T-cell (primary cell): ENCODE measurements at places on chromosomes 4 and X.

- DNase-seq = no peak
Measured at GRCh38 chr4:93960450-93960849, 131.9 kb downstream of the ATOH1 start.

DNA sequence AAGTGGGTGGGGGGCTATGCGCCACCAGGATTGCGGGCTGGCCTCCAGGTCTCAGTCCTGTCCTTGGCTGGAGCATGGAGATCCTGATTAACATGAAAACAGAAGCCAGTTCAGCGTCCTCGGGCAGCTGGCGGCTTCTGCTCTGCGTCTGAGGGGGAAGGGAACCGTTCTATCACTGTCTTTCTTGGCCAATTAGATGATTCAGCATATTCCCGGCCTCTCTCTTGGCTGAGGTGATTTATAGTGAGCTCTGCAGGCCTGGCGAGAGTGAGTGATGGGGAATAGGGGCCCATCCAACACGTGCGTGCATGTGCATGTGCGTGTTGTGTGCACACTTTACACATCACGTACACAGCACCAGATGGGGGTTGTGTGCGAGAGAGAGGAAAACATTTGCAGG lies 145.8 kb upstream of the ATP6AP2 start:
- DNase-seq = no peak

DNA sequence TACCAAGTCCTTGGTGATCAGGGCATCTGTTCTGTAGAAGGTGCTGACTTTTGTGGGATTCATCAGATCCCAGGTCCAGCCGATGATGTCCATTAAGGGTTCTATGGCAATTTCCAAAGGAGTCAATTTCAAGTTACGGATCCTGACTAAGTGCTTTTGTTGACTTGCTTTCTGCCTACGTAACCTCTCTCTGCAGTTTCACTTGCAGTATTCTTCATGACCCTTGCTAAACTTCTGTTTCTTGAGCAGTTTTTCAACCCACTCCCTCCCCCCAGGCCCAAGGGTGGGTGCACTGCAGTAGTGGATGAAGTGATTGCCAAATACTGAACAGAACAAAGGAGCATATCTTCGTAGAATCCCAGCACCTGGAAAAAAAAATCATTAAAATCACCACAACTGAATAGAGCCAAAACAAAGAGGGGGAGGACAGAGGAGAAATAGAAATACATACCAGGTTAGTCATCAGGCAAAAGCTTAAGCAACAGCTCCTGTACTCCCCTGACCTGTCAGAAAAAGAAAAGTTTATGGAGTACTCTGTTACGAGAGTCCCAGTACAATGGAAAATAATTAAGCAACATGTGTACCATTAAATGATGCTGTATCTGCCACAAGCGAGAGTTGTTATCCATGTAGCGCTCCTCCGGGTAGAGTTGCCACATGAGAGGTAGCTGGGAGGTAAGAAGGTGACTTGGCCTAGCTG lies 5.8 kb downstream of the CMC4 start:
- DNase-seq = no peak

DNA sequence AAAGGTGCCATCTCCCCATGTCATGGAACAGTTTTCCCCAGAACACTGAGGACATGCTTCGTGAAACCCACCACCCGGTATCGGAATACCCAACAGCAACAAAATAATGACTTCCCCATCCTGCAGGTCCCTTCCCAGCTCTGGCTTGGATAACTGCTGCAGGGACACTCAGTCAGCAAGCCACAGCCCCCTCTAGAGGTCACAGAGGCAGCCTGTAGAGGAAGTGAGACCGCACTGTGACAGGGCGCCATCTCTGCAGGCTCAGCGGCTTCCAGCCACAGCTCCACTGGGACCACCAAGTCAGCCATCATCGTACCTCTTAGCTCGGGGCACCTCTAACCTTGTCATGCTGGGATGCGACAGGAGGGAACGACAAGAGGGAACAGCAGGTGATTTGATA lies 315.9 kb downstream of the LDB2 start:
- DNase-seq = no peak

GRCh38 chr4:125091541-125091940 lies 223.2 kb upstream of the FAT4 start:
- no peak for DNase-seq

DNA sequence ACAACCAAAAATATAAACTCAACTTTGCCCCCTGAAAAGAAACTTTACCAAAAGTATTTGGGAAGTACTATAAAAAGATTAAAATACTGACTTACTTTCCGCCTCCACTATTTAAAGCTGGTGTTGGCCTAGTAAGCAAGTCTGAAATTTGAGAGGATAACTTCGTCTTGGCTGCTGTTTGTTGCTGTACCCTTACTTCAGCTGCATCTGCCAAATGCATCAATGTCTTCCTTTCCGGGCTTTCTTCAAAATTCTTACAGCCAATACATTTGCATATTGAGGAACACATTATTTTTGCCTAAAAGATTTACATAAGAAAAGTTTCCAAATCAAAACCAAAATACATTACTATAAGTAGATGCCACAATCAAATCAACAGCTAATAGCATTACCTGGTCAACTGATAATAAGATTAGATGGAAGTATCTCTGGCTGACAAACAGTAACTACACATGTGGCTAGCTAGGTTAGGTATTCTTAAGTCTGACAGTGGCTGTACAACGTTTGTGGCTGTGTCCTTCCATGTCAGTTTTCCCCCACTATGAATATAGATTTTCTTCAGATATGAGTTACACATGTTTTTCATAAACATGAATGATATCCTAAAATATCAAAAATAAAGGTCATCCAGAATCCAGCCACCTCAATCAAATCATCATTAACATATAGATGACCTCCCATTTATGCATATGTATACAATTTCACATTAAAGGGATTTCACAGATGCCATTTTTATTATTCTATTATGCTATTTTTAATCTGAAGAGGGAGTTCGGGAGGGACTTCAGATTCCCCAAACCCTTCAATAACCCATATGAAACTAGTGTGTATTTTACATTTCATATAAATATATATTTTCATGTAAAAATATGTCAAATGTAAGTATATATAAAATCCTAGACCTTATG lies 30.6 kb downstream of the THAP9 start:
- DNase-seq = no peak

- DNase-seq = no peak
Measured at GRCh38 chrX:19789376-19789775, 98.0 kb downstream of the SH3KBP1 start.

DNA sequence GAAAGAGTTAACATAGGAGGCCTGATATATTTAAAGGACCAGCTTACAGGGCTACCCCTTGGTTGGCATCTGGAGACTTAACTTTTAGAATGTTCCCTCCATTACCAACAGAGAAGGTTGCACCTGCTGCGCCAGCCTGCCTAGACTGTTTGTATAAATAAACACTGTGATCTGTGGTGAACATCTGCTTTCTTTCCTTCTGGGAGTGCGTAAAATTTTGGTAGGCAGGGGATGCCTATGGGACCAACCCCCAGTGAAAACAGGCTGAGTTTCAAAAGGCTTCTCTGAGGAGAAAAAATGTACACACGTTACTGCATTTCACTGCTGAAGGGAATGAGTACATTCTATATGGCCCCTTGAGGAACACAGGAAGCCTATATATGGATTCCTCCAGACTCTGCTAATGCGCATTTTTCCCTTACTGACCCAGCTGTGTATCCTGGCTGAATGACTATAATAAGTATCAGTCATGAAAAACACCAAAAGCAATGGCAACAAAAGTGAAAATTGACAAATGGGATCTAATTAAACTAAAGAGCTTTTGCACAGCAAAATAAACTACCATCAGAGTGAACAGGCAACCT lies 13.8 kb downstream of the CENPC start:
- no peak for DNase-seq

GRCh38 chr4:100075486-100076270 lies 114.6 kb downstream of the DDIT4L start:
- no peak for DNase-seq

GRCh38 chr4:113684534-113685091 lies 76.9 kb downstream of the CAMK2D start:
- DNase-seq = no peak

DNA sequence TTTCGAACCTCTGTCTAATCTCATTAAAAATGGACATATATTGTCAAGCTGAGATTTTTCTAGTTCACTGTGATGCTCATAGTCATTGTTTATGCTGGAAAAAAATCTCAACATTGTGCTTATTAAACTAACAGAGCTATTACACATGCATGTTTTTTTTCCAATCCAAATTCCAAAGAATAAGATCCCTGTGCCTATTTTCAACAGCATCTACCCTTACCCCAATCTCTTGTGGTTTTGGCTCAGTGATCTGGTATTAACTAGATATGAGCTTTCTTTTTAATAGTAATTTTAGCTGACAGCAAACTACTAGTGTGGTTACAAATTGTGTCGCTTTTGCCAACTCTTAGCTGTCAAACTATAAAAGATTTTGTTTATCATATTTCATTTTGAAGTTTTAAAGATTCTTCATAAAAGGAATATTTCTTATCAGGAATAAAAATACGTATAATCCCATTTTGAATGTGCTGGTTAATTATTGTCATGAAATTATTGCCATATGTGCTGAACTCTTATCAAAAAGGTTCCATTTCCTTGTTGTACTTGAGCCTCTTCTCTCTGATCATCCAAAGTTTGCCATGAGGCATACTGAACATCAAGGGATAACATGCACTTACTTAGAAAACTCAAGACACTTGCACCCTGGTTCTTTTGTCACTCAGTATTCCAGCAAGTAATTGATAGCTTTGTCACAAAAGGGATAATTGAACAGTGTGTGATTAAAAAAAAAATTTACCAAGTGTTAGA lies 241.2 kb downstream of the ARHGAP24 start:
- DNase-seq = no peak

DNA sequence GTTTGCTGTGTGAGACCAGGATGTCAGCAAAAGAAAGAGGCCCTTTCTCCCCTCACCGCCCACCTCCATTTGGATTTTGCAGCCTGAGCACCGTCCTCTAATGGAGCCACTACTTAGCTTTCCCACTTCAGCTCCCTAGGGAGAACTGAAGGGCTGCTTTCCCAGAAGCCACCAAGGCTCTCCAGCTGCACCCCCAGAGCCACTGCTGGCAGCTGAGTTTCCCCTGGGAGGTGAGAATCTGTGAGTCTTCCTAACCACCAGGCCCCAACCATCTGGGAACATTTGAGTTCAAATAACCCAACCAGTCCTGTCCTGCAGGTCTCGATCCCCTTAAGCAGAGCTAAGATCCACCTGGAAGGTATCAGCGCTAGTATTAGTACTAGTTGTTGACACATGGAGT lies 173.1 kb upstream of the USP9X start:
- DNase-seq = no peak

GRCh38 chr4:76622717-76623116 lies 187.7 kb downstream of the SHROOM3 start:
- no peak for DNase-seq

- no peak for DNase-seq
Measured at GRCh38 chrX:40446921-40447320, 133.8 kb upstream of the ATP6AP2 start.

DNA sequence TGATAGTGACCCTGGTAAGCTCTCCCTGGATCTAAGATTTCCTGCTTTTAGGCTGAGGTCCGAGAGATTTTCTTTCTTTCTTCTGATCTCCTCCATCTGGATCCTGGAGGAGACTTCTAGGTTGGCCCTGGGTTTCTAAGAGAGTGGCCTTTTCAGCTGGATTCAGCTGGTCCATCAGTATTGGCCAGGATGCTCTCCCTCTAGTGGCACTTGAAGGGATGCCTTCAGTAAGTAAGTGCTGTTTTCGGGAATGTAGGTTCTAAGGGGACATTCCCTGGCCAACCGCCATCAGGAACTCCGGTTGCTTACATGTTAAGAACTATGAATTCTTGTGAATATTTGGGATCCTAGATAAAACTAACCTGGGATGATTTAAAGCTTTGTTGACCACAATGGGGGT lies 56.9 kb downstream of the SERTM2 start:
- DNase-seq = no peak

DNA sequence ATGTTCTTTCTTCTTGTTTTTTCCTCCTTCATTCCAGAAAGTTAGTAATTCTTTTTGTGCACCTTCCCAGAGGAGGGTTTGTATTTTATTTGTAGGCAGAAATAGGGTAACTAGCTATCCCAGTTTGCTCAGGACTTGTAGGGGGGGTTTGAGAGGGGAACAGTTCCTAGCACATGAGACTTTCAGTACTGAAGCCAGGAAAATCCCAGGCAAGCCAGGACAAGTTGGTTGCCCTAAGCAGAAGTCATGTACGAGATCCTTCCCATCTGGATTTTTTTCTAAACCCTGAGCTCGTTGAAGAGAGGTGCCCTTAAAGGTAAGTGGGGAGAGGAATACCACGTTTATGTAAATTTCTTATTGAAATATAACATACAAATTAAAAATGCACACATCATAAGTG lies 15.6 kb upstream of the TAB3 start:
- no peak for DNase-seq

GRCh38 chrX:21658746-21659145 lies 616 bp upstream of the KLHL34 start:
- DNase-seq = no peak

- no peak for DNase-seq
Measured at GRCh38 chr4:11261066-11261850, 167.4 kb downstream of the HS3ST1 start.

- no peak for DNase-seq
Measured at GRCh38 chrX:130974323-130974722, 71.3 kb upstream of the ENOX2 start.

- DNase-seq = no peak
Measured at GRCh38 chrX:111560801-111561200, 49.4 kb downstream of the SERTM2 start.

DNA sequence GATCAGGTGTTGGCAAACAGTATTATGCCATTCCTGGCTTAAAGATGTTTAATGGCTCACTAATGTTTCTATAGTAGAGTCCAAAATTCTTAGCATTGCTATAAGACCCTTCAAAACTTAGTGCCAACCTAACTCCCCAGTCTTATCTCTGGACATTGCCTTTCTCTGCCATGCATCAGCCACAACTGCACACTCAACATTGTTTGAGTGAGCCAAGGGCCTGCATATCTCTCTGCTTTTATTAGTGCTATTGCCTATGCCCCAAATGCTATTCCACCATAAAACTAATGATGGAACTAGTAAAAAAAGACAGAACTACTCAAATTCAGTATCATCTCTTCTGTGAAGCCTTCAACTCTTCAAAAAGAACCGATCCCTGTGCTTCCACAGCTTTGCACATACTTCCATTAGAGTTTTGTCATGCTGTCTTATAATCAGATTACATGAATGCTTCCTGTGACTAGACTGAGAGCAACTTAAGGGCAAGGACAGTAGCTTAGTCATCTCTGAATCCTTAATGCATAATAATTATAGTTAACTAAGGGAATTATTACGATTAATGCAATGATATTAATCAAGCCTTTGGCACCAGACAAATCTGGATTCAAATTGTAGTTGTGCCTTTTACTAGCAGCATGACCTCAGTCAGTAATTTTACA lies 53.7 kb downstream of the CHM start:
- no peak for DNase-seq

DNA sequence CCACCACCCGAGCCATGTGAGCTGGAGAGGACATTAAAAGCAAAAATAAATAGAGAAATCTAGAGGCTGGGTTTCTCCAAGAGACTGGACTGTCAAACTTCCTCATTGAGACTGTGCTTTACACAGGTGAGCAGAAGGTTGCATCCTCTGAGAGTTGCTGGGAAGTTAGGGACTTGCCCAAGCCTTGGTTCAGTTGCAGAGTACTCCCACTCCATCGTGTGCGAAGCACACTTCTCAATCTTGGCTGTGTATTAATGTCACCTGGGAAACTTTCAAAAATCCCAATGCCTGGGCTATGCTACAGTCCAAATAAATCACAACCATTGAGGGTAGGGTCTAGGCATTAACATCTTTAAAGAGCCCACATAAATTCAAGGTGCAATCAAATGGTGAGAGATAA lies 89.2 kb downstream of the ZNF330 start:
- no peak for DNase-seq

- no peak for DNase-seq
Measured at GRCh38 chr4:108533876-108534275, 86.5 kb upstream of the RPL34 start.
